Pancreas (tissue), 10 donors: ENCODE measurements at places on chromosomes 2 and 18.

GRCh38 chr18:24993628-24994027, 358.3 kb downstream of the ZNF521 start:
- no peak for DNase-seq

DNA sequence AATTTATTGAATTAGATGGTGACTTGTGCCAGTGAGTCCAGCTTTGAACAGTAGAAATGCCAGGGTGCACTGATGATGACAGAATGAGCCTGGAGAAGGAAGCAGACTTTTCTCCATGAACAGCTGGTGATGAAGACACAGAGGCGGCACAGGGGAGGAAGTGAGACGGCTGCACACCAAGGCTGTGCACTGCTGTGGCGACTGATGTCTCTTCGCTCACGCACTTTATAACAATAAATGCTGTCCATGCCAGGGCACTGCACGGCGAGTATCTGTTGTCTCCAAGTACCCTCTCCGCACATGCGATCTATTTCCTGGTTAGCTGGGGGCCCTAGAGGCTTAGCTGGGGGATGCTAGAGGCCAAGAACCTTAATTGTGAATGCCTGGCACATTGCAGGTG, 175.2 kb downstream of the TMEM200C start:
- no peak for DNase-seq

GRCh38 chr2:1978706-1979105, 234.4 kb upstream of the PXDN start:
- no peak for DNase-seq

DNA sequence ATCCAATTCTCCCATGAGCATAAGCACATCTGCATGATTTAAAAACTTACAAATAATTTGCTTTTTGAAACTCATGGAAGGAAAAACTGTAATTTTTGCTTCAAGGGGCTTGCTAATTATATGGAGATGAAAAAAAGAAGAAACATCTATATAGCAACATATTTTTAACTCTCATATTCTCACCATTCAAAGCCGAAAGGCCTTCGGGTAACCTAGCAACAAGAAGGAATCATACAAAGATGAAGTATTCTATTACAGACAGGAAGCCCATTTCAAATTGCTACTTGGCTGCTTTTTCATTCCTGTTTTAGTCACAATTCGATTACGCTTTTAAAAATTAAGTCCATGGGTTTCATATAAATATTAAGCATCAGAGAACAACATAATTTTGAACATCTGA, 39.2 kb upstream of the RNU4ATAC start:
- no peak for DNase-seq

DNA sequence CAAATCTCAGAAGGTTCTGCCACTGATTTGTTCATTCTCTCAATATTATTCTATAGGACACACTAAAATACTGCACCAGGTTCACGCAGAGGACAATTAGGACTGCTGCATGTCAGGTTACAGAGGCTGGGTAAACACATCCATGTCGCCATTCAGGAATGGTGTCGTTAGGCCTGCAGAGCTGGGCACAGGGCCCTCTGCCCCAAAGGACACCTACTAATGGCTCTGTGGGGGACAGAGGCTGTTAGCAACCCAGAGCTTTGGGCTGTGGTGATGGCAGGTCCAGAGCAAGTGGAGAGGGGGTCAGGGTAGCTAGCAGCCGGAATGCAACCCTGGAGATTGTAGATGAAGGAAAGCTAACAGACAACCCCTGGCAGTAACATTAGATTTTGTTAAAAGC, 115.9 kb downstream of the TTC32 start:
- no peak for DNase-seq

DNA sequence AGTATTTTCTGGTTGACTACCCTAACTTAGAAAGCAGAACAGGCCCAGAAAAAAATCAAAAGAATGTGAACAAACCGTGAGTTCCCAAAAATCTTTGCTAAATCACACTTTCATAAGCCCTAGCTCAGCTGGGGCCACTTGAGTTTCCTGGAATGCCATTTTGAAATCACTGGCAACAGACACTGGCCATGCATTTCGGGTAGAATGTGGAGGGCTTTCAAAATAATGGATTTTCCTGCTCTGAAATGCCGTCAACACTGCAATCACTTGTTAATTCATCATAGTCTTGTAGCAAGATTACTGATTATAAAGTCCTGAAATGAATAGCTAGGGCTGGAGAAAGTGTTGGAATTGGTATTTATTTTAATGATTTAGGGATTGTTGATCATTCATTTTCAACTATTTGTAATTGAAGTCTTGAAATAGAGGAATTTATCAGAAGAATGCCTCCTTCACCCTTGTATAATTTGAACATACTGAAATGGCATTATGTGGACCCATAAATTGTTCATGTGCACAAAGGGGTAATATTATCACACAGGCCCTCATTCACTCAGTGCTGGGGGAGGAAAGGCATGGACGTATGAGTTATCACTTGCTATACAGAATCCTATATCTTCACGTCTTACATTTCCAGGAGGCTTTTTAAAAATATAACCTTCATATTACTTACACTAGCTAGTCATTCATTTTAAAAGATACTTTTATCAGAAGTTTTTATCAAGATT, 134.8 kb downstream of the DTNA start:
- DNase-seq = no peak
